ENCODE measurements at places on chromosomes 7 and 10. TPM values are rescaled to one million over a fixed set of nuclear protein-coding genes. Genes with fewer than 3 reads are reported as not detected.

Gene SPACDR
- total RNA-seq, result 1.2 TPM

Gene TMEM213
- 0.12 TPM for total RNA-seq

Gene CROT
- total RNA-seq, result 35.2 TPM

Gene SND1
- 136 TPM for total RNA-seq

Gene PRF1
- total RNA-seq, result 7.3 TPM

Gene PRKCQ
- total RNA-seq, result 1.4 TPM

Gene NXPH1
- 0.95 TPM for total RNA-seq

Gene CUTC
- 17.5 TPM for total RNA-seq

Gene CAV2
- 91.3 TPM for total RNA-seq

Gene GIMAP5
- 9.8 TPM for total RNA-seq

Gene MSMB
- 15.8 TPM for total RNA-seq

Gene COMTD1
- 20.0 TPM for total RNA-seq

Gene CYP3A7
- 92.6 TPM for total RNA-seq

Gene LEP
- total RNA-seq, result not detected

Gene DGKB
- total RNA-seq, result 1.0 TPM

Gene NRCAM
- total RNA-seq, result 38.2 TPM

Gene FOXI2
- total RNA-seq, result 0.23 TPM

Gene PTPN20
- 3.1 TPM for total RNA-seq

Gene NEBL
- total RNA-seq, result 15.0 TPM

Gene SDK1
- 6.6 TPM for total RNA-seq

Gene GPR141
- total RNA-seq, result 1.9 TPM

Gene EGR2
- total RNA-seq, result 19.3 TPM

Gene SLK
- total RNA-seq, result 38.5 TPM

Gene DUSP5
- total RNA-seq, result 15.9 TPM

Gene PDE1C
- total RNA-seq, result 2.4 TPM

Gene ZNF655
- total RNA-seq, result 52.5 TPM

Gene MYL7
- not detected for total RNA-seq

Gene VENTX
- total RNA-seq, result 2.7 TPM

Gene STRIP2
- 2.1 TPM for total RNA-seq

Gene CDHR1
- 0.66 TPM for total RNA-seq

Gene GARIN1A
- total RNA-seq, result 2.6 TPM

Gene NEUROG3
- total RNA-seq, result not detected

Measured in mucosa of gallbladder (tissue), 1 donor.